ENCODE measurements at places on chromosomes 1 and 21. TPM values are rescaled to one million over a fixed set of nuclear protein-coding genes. Genes with fewer than 3 reads are reported as not detected.

The MANEAL gene
- 4.9 TPM for polyA plus RNA-seq

The S100A12 gene
- polyA plus RNA-seq, result 3.9 TPM

- no peak for DNase-seq
These were observed 7.3 kb downstream of the OR2M5 start for GRCh38 chr1:248152056-248152827.

GRCh38 chr1:171919891-171920887 lies 78.9 kb downstream of the DNM3 start:
- no peak for DNase-seq

All from right renal cortex interstitium (tissue), 3 donors.